ENCODE measurements at places on chromosomes 13 and 19.

- DNase-seq: peak; percentile 26
These were observed 12.8 kb upstream of the NANOS3 start for GRCh38 chr19:13864046-13864666.

- DNase-seq: no peak
These were observed at the start of gene GNG14 for GRCh38 chr19:12687496-12688196. TSS of gene GNG14 (plus strand) at chr19:12687998. CDS start at chr19:12688049, 51 bp downstream.

DNA sequence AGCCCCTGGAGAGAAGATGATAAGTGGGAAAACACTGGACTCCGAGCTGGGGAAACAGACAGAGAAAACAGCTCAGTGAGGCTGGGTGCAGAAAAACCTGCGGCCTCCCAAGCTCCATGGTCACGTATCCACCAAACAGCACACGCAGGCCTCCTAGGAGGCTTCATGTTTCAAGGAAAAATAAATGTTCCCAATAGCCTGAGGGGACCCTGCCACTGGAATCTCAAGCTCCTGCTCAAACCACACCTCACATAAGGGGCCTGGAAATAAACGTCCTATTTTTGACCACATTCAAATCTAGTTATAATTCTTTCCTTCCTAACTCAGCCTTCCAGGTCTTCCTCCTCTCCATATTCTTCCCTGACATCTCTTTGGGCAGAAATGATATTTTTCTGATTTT lies 225.7 kb downstream of the ABCC4 start:
- no peak for DNase-seq

DNA sequence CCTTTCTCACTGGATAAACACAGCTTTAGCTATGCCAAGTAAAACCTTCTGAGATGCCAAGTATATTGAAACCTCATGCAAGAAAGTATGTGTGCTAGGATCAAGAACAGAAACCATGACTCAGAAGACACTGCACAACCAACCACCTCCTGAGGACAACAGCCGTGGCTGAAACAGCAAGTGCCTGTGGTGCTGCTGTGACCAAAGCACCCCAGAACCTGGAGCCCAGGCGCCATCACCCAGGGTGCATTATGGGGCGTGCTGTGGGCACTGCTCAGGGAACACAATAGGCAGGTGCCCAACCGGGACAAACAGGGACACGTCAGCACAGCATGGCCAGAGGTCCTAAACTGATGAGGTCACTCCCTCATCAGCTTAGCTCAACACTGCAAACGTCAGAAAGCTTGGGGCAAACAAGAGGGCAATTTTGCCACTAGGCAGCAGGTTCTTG lies 101.3 kb upstream of the SLC15A1 start:
- DNase-seq: peak; percentile 74

GRCh38 chr13:113810640-113811039 lies 51.6 kb downstream of the TMEM255B start:
- DNase-seq: no peak

DNA sequence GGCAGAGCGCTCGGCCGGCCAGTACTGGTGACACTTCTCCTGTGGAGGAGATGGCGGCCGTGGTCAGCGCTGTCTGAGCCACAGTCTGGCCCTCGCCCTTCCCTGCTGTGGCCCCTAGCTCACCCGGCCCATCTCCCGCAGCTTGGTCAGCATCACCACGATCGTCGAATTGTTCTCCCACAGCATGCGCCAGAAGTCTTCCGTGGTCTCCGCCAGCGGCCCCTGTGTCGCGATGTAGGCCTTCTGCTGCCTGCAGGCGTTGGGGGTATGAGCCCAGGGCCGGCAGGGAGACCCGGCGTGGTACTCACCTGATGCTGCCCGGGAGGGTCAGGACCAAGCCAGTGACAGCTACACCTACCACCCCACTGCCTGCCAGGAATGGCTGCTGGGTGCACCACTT lies 130.1 kb downstream of the PTPRS start:
- no peak for DNase-seq

- peak; percentile 15 for DNase-seq
These were observed 60.8 kb downstream of the ALOX5AP start for GRCh38 chr13:30796132-30796572.

DNA sequence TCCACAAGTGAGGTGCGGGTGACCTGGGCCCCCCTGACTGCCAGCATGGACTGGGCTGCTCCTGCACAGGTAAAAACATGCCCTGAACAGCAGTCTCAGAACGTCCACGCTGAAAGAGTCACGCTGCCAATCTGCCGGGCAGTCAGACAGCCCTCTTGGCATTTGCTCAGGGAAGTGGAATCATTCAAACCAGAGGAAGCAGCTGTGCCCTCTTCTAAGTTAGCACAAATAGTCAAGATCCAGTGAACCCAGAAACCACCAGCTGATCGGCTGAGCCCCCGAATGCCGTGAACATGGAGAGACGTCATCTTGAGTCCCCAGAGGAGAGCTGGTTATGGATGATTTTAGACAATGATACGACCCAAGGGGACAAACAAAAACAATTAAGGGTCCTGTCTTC lies 34.4 kb downstream of the KLF2 start:
- DNase-seq: no peak

GRCh38 chr19:19087676-19088075 lies 23.9 kb downstream of the SLC25A42 start:
- DNase-seq: no peak

GRCh38 chr19:54162241-54162805 lies 2.8 kb upstream of the LENG1 start:
- peak; percentile 84 for DNase-seq

DNA sequence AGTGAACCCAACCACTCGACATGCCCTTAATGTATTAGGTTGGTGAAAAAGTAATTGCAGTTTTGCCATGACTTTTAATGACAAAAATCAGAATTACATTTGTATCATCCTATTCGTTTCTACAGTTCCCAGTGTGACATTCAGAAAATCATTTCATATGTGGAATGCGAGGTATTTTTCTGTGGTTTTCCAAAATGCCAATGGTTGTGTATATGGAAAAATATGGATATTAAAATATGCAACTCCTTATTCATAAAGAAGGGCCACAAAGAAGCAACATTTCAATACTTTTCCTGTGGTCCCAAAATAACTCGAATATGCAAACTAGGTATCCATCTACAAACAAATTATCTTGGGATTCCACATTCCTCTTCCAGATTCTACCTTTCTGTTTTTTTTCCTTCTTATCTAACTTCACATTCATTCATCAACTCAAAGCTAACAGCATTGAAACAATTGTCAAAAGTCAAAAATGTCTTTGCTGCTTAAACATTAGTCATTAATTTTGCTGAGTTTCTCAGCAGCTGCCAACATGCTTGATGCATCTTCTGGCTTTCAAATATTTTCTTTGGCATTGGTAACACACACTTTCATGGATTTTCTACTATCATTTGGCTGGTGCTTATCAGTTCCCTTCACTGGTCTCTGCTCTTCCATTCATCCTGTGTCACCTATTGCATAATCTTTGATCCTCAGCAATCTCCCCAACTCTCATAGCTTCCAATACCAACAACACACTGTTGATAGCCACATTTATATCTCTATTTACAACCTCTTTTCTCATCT lies 1445.4 kb downstream of the EFNB2 start:
- DNase-seq: no peak

GRCh38 chr19:35177377-35178274 lies 23.1 kb downstream of the FXYD5 start:
- DNase-seq: no peak

GRCh38 chr13:112693831-112694497 lies 4.1 kb downstream of the ATP11A start:
- DNase-seq: no peak

- no peak for DNase-seq
These were observed 336.0 kb downstream of the ATP8A2 start for GRCh38 chr13:25707726-25708125.

- DNase-seq: peak; percentile 19
These were observed 97.0 kb upstream of the MBNL2 start for GRCh38 chr13:97124915-97125809.

GRCh38 chr19:13441810-13442512 lies 64.3 kb downstream of the CACNA1A start:
- peak; percentile 52 for DNase-seq

DNA sequence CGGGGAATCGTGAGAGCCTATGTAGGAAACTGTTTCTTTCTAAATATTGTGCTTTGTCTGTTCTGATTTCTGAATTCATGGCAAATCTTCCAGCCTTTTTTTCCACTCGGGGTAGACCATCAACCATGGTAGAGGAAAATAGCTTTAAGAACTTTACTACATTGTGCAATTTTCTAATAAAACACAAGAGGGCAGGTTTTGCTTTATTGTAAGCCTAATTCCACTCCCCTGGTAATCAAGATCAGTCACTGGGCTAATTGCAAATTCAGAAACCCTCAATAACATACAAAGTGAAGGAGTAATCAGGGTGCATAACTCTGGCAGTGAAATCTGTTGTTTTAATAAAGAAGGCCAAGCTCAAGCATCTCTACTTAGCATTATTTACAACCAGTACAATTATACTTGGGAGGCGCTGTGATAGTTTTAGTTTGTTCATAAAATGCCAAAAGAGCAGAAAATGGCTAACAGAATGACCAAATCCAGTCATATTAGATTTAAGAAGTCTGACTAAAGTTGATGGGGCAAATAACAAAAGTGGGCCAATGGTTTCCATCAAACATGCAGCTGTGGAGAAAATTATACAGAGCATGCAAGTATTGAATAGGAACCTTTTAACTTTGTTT lies 43.8 kb downstream of the DCT start:
- no peak for DNase-seq

DNA sequence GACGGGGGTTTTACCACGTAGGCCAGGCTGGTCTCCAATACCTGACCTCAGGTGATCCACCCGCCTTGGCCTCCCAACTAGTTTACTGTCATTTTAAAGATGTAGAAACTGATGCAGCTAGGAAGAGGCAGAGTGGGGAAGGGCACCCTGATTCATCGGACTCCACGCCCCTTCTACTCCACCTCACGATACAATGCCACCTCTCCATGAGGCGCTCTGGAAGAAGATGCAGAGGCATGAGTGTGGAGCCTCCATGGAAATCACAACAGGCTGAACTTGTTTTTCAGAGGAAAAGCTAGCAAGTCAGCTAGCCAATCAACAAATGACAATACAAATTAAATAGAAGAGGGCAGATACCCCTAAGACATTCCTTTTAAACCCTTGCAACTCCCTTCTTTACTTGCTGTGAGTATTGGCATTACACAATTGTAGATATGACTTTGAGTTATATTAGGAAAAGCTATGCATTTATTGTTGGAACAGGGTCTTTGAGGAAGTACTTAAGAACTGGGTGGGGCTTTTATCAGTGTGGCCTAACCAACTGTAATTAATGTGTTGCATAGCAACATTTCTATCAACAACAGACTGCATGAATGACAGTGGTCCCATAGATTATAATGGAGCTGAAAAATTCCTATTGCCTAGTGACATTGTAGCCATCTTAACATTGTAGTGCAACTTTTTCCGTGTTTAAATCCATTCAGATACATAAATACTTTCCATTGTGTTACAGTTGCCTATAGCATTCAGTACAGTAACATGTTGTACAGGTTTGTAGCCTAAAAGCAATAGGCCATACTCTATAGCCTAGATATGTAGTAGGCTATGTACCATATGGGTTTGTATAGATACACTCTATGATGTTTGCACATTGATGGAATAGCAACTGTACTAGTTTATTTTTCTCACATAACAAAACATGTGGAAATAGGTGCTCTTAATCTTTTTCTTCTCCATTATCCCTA lies 17.6 kb downstream of the WDFY2 start:
- DNase-seq: no peak

DNA sequence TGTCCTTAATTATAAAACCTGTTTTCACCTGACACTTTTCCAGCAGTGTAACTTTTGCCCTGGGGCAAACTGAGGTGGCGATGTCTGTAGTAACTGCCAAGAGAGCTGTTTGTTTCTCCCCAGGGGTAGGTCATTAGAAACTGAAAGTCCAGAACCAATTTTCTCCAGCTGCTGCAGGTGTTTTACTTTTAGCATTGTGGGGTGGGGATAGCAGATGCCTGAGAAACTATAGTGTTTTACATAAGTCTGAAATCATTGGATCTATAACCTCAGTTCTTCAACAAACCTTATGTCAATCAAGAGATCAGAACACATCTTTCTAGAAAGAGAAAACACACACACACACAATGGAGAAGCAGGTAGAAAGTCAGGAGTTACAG lies 92.7 kb downstream of the LHFPL6 start:
- no peak for DNase-seq

GRCh38 chr13:80496721-80497397 lies 155.9 kb upstream of the SPRY2 start:
- DNase-seq: no peak

- DNase-seq: no peak
These were observed 108.6 kb downstream of the AKAP11 start for GRCh38 chr13:42380420-42381164.

GRCh38 chr19:3470500-3471128 lies 9.7 kb downstream of the SMIM24 start:
- DNase-seq: no peak

- no peak for DNase-seq
These were observed 37.9 kb downstream of the ARHGAP35 start for GRCh38 chr19:46898731-46899130.

DNA sequence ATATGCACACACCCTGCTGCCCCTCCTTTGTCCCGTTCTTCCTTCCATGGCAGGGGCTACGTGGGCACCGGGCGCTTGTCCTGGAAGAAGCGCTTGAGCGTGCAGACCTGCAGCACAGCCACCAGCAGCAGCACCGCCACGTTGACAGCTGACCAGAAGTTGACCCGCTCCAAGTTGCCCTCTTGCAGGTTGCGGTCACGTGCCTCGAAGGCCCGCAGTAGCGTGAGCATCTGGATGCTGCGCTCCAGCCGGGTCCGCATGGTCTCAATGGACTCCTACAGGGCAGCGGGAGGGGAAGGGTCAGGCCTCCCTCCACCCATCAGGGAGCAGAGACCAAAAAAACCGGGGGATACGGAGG lies 3.1 kb downstream of the TMED1 start:
- no peak for DNase-seq

- no peak for DNase-seq
These were observed 214.3 kb downstream of the FOXO1 start for GRCh38 chr13:40452038-40452666.

GRCh38 chr13:113397608-113398425 lies 33.9 kb upstream of the GRTP1 start:
- DNase-seq: no peak

DNA sequence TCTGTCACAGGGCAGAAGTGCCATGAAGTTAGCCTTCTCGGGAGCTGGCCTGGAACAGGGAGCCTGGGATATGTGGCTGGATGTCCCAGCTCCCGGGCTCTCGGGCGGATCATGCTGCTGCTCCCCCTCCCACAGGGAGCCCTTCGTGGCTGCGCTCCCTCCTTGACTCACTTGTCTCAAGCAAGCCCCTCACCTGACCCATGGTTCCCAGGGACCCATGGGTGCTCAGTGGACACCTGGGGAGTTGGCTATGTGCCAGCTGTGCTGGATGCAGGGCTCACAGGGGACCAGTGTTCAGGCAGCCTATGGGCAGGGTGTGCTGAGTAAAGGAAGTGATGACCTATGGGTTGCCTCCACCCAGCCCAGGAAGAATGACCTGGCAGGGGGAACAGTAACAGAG lies 213.1 kb upstream of the SGCG start:
- DNase-seq: no peak
